ENCODE measurements at places on chromosomes 11 and 22.

- DNase-seq: no peak
These were observed 40.6 kb downstream of the BARX2 start for GRCh38 chr11:129416080-129416820.

- no peak for DNase-seq
These were observed 2.4 kb downstream of the SLC22A12 start for GRCh38 chr11:64593156-64594105.

- no peak for DNase-seq
These were observed 229.3 kb downstream of the BRD1 start for GRCh38 chr22:49598338-49598737.

DNA sequence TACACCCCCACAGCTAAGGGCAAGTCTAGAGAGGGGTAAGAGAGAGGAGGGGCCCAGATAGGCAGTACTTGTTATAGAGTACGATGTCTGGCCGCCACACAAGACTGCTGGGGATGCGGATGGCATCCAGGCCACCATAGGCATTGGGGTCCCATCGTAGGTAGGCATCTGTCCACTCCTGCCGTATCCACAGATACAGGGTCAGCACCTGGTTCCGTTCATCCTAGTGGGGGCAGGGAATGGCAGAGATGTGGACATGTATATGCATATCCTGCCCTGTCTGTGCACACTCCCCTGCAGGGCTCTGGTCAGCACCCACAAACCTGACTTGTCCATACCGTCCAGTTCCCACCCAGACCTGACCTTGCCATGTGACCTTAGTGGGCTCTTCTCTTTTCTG lies 2.1 kb downstream of the CHRNA10 start:
- no peak for DNase-seq

GRCh38 chr22:42300259-42301076 lies 30.0 kb upstream of the TCF20 start:
- DNase-seq: peak; percentile 44

- no peak for DNase-seq
These were observed 2.9 kb downstream of the GRIA4 start for GRCh38 chr11:105612771-105613170.

DNA sequence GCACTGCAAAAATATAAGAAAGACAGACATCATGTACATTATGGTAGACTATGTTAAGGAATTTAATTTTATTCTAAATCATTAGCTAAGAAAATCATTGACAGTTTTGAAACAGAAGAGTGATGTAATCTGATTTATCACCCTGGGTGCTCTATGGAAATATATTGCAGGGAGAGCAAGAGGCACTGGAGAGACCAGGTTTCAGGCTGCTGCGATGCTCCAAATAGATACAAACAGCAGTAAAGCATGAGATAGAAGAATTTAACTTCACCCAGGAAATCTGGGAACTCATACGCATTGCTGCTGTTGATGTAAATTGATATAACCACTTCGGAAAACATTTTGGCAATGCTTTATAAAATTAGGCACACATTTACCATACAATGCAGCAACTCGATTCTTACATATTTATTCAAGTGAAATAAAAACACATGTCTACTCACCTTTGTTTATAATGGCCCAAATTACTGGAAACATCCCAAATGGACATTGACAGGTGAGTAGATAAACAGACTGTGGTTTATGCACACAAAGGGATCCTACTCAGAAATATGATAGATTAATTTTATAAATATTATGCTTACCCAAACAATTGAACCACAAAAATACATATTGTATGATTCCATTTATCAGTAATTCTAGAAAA lies 535.1 kb upstream of the CHORDC1 start:
- DNase-seq: no peak

GRCh38 chr11:72814286-72815109 lies at the start of gene ATG16L2:
ATG16L2 (plus strand) TSS chr11:72814411; CDS start chr11:72814446, 35 bp downstream.
- DNase-seq: peak; percentile 91
